ENCODE measurements at places on chromosomes 16 and 17.
A peak's percentile ranks its signal among the peaks of the same experiment; 100 is the strongest.

- DNase-seq = peak; percentile 21
These were observed 29.3 kb downstream of the MXRA7 start for GRCh38 chr17:76681222-76682137.

DNA sequence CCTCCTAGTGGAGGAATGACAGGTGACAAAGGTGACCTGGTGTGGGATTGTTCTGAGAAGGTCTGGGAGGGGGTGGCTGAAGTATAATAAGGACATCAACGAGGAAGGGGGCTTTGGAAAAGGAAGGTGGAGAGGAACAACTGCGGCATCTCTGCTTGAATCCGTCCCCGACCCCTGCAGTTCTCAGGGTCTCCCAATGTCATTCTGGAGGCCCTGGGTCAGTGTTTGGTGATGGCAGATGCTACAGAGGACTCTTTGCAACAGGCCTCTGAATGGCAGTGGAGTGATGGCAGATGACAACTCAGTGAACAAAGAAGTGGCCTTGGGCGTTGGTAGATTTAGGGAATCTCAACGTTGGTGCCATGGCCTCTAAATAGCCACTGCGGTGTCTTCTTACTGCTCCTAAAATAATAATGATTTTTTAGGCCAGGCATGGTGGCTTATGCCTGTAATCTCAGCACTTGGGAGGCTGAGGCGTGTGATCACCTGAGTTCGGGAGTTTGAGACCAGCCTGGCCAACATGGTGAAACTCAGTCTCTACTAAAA, 1.3 kb downstream of the ENGASE start:
- DNase-seq = no peak

GRCh38 chr17:80618304-80618703, 73.7 kb downstream of the RPTOR start:
- no peak for DNase-seq

DNA sequence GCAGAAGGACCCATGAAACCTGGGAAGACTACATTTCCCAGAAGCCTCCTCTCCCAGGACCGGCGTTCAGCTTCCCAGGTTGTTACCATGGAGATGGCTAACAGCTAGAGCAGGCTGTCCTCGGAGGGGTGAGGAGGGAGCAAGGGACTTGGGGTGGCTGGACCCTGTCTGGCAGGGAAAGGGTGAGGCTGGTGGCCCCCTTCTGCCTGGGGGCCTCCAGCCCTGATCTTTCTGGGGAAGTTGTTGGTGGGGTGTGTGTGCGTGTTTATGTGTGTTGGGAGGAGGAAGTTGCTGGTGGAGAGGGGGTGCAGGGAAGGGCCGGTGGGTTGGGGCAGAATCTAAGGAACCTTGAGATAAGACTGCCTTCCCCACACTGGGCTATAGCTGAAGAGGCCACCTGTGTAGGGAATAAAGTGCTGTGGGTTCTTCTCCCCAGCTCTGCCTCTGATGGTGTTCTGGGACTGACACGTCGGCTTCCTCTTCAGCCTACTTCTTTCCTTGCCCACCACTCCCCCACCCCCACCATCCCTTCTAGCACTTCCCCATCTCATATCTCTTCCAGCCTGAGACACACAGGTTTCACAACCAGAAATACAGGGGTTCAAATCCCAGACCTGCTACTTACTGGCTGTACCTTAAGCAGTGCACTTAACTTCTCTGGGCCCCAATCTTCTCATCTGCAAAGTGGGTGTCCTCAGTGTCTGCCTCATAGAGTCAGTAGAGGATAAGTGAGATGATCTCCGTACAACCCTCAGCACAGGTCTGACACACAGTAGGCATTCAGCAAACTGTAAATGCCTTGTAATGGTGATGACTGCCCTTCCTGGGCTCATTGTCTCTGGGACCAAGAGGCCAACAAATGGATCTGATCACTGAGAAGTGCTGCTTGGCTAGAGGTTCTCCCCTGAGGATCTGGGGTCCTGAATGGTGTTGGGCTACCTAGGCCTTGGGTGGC, at the start of gene DRC7:
TSS of gene DRC7 (plus strand) at position 82 of the 955 bp plus-strand sequence. CDS start 3,144 bp downstream, outside the sequence.
- peak; percentile 43 for DNase-seq

- no peak for DNase-seq
These were observed 4.3 kb downstream of the SCNN1B start for GRCh38 chr16:23306199-23307100.

DNA sequence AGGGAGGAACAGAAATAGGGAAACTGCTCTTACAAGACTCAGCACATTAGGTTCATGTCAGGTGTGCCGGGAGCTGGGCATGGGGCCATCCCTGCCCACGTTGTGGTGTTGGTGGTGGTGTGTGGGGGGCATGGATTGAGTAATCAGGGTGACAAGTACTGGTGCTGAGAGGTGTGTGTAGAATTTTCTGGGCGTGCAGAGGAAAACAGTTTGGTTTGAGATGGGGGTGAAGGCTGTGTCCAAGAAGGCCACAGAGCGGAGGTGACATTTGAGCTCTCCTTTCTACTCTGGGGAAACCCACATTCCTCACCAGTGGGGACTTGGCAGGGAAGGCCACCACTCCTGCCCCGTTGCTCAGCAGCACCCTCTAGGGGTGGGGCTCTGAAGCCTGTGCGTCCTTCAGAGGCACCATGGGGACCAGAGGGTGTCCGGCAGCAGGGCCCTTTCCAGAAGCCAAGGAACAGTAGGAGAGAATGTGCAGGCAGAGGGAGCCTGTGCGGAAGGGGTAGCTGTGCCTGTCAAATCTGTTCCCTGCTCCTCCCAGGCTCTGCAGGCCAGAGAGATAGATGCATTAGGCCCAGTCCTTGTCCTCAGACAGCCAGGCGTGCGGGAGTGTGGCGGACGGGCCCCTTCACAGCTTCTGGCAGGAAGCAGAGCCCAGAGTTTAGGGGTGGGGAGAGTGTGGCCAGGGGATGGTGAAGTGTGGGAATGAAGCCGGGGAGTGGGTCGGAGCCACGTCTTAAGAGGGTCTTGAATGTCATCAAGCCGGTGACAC, 48.7 kb upstream of the GSE1 start:
- no peak for DNase-seq

GRCh38 chr17:33888455-33888854, 366.6 kb upstream of the CCL2 start:
- DNase-seq = no peak

DNA sequence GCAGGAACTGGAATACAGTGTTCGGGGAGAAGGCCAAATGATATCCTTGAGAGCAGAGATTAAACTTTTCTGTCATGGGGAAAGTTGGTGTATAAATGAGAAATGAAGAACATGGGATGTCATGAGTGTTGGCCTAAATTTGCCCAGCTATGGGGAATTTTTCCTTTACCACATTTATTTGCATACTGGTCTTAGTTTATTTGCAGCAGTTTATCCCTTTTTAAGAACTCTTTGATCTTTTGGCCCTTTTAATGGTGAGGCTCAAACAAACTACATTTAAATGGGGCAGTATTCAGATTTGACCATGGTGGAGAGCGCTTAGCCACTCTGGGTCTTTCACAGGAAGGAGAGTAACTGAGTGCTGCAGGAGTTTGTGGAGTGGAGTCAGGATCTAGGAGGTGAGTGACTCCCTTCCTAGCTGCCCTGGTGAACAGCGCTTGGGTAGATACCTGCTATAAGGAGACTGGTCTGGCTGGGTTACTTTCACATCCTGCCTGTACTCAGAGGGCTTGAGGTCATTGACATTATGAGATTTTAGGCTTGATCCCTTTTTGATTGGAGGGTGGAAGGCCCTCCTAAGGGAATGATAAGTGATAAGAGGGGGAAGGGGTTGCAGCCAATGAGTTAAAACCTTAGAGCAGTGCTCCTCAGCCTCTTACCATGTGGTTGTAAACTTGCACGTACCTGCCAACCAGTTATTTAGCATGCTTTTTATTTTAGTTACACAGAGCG, 10.7 kb downstream of the PYCARD start:
- DNase-seq = no peak

DNA sequence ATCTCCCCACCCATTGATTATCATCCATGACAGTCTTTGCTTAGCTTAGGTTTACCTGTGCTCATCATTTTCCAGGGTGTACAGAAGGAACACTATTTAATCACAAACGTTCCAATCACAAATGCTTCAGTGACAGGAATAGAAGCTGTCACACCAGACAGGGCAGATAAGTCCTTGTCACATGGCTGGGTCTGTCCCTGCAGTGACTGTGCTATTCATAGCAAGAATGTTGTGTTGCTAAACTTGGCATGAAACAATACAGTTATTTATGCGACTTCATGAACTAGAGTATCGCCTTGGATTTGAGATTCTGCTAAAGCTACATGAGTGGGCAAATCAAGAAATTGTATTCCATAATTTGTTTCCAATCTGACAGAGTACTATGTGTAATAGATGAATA, 108.4 kb downstream of the CDH13 start:
- no peak for DNase-seq

GRCh38 chr16:2825049-2825742, 4.9 kb upstream of the ZG16B start:
- no peak for DNase-seq

- DNase-seq = no peak
These were observed 5.9 kb upstream of the KCNJ18 start for GRCh38 chr17:21686165-21687015.

GRCh38 chr17:19728084-19728495, 11.7 kb upstream of the SLC47A2 start:
- peak; percentile 85 for DNase-seq

DNA sequence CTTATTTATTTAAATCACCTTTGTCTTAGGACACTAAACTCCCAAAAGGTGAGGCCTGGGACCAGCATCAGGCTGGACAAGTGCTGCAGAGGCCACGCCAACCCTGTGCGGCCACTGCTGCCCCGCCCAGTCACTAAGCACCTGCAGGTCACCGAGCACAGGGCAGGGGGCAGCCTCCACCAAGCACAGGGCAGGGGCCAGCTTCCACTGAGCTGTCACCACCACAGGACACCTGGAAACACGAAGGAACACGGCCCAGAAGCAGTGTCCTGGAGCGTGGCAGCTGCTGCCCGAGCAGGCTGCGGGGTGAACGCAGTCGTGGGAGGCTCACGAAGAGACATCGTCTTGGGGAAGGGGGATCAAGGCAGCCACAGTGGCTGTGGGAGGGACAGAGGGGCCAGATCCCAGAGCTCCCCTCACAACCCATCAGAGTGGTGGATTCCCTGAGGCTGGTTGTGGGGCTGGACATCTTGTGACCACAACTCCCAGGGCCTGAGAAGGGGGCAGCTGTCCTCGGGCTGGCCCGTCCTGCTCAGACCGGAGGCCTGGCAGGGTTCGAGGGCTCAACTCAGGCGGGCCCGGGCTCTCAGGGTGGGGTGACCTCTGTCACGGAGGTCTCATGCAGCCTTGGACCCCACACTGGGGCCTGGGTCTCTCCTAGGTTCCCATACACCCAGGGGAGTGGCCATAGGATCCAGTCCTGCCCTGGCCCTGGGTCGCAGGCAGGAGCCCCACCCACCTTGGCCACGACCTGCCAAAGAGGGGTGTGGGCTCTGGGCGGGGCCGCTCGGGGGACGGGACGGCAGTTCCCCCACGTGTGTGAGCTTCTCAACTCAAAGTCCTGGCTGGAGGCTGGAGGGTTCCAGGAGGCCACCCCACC, 18.7 kb downstream of the RAB40B start:
- no peak for DNase-seq

GRCh38 chr17:64306850-64307463, 43.9 kb upstream of the TEX2 start:
- peak; percentile 9 for DNase-seq

DNA sequence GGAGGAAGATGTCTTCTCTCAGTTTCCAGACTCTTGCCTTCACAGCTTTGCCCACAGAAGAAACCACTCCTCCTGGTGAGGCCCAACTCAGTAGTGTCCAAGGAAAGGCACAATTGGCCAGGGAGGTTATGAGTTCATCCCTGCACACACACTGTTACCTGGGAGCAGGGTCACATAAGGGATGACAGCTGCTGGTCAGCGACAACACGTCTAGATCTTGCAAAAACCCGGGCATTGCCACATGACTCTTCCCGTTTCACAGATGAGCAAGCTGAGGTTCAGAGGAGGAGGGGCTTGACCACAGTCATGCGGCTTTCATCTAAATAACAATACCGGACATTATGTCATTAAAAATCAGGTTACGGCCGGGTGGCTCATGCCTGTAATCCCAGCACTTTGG, 186.0 kb downstream of the COPRS start:
- DNase-seq = no peak

DNA sequence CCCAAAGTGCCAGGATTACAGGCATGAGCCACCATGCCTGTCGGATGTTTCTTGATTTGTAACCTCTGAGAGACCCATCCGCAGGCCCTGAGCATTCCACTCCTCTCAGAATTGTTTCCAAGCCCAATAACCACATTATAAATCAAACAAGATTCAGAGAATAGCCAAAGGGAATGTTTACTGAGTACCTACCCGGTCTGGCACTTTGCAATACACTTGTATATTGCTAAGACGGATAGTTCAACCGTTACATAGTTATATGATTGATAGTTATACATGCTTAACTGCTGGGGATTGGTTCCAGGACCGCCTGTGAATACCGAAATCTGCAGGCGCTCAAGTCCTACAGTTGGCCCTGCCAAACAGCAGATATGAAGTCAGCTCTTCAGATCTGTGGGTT, 3.0 kb upstream of the KAT8 start:
- no peak for DNase-seq

GRCh38 chr16:88686062-88686438, 257 bp downstream of the SNAI3 start:
- DNase-seq = peak; percentile 35

DNA sequence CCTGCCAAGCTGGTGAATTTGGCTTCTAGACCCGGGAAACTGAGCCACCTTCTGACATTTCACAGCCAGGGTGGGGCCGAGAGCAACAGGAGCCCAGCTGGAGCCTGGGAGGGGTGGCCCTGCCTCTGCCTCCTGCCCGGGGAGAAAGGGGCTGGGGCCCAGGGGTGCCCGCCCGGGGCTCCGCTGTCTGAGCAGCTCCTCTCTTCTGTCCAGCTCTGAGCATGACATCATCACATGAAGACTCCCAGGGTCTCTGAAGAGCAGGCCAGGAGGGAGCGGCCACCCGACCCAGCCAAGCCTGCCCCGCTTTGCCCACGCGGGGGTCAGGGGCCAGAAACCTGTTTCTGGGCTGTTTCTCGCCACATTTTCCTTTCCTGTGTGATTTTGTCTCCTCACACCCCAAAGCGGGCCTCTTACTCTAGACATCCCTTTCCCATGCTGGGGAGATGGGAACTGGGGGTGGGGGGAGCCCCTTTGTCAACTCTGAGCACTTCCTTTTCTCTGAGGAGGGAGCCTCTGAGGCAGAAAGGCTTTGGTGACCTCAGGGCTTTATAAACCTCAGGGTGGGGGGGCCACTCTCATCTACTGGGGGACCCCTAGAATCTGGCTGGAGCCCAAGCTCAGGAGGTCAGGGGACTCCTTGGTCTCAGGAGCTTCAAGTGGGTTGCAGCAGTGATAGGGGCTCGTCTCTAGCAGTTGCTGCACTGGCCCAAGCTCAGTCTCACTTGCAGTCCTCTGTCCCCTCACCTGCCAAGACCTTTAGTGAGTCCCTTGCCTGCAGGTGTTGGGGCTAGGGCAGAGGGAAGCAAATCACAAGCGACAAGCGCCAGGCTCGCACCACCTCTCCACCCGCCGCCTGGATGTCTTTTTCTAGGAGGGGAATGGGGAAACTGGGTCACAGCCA, 7.6 kb downstream of the UBALD2 start:
- no peak for DNase-seq
